Omental fat pad (tissue), 4 donors: ENCODE measurements at places on chromosomes 13 and 19.

- no peak for DNase-seq
These were observed 47.4 kb downstream of the NDFIP2 start for GRCh38 chr13:79528356-79528755.

- no peak for DNase-seq
These were observed 19.3 kb downstream of the COL4A2 start for GRCh38 chr13:110326263-110326904.

DNA sequence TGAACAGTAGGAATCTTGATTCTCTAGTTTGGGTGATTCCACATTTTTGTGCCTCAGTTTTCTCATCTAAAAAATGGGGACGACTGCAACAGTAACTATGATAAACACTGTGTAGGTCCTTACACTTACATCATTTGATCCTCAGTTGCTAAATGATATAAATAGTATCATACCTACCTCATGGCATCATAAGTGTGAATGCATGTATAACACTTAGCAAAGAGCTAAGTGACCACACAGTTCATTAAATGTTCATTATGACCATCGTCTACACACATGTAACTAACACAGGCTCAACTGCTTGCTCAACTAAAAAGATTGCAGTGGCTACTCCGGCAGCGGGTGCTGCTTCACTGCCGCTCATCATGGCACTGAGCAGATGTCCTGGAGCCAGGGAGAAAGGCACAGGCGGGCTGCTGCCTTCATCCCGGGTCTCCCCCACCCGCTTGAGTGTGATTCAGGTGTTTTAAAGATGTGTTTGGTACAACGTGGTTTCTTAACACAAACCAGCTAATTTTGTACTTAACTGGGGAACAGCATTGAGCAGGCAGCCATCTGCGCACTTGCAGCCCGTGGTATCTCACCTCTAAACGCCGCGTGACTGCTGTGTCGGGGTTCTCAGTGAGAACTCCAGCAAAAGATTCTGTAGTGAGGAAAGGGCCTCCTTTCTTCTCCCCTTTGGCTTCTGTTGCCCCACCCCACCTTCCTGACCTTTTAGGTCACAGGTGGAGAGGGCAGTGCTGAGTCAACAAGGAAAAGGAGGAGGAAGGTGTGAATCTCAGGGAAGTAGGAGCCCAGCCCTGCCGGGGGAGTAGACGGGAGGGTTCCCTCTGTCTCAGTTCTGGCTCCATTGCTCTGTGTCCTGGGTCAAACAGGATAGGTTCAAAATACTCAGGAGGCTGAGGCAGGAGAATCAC lies 11.7 kb upstream of the ACTN4 start:
- no peak for DNase-seq

- no peak for DNase-seq
These were observed 51.9 kb downstream of the DNM2 start for GRCh38 chr19:10769533-10770491.

DNA sequence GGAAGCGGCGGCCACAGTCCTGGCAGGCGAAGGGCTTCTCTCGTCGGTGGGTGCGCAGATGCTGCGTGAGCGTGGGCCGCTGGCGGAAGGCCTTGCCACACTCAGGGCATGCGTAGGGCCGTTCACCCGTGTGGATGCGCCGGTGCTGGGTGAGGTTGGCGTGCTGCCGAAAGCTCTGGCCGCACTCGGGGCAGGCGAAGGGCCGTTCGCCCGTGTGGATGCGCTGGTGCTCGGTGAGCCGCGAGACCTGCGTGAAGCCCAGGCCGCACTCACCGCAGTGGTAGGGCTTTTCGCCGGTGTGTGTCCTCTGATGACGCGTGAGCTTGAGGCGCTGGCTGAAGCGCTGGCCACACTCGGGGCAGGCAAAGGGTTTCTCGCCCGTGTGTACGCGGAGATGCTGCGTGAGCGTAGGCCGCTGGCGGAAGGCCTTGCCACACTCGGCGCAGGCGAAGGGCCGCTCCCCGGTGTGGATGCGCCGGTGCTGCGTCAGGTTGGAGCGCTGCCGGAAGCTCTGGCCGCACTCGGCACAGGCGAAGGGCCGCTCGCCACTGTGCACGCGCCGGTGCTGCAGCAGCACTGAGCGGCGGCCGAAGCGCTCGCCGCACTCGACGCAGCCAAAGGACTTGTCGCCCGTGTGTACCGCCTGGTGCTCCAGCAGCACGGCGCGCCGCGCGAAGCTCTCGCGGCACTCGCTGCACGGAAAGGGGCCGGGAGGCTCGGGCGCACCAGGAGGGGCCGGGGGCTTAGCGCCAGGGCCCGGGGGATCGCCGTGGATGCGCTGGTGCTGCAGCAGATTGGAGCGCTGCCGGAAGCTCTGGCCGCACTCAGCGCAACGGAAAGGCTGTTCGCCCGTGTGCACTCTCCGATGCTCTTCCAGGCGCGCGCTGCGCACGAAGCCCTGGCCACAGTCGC lies 4.0 kb upstream of the UBE2M start:
- no peak for DNase-seq

DNA sequence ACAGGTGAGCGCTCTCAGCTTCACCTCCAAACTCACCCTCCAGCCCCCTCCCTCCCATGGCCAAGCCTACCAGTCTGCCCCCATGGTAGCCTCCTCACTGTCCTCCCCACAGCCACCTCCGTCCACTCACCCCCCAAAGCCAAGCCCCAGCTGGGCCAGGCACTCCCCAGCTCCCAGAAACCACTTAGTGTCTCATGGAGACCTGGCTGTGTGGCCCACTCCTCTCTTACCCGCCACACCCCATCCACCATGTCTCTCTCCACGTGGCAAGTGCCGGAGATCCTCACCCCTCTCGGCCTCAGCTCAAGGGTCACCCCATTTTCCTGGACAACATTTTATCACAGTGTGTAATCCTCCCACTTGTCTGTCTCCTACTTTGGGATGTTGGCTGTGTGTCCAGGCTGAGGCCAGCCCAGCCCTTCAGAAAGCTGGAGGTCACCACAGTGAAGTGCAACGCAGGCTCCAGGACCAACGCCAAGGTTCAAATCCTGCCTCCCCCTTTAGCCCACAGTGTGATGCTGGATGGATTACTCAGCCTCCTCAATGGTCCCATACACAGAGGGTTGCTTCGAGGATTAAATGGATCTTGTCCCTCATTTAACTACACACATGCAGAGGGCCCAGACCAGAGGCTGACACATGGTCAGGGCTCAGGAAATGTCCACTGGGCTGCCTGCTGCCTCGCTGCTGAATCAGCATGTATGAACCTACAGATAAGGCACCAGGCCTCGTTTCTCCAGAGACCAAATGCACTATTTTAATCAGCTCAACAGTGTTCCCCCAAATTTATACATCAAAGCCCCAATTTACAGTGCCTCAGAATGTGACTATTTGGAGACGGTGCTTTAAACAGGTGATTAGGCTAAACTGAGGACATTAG lies 71.3 kb downstream of the CEBPG start:
- no peak for DNase-seq

DNA sequence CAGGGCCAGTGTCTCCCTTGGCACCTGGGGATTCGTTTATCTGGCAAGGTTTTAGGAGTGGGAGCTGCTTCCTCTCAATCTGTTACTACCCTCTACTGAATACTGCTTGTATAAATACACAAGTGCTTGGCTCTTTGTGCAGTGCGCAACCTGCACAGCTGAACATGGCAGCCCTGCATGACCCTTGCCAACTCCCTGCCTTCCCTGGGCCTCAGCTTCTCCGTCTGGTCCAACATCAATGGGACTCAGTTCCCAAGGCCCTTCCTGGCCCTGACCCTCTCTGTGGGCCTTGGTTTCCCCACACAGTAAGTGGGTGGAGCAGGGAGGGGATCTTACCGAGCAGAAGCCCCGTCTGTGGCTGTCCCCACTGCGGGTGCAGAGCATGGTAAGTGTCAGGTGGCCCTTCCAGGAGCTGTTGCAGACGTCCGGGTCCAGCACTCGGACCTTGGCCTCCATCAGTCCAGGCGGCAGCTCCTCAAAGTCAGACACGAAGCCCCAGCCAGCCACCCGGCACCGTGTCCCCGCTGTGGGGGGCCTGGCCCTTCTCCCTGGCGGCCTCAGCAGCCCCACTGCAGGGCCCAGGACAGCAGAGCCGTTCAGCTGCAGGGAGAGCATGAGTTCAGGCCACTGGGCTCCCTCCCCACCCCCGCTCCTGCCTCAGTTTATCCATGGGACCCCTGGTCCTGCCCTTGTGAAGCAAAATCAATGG lies 8.5 kb downstream of the PRSS57 start:
- no peak for DNase-seq

GRCh38 chr13:113178896-113179167 lies 20.4 kb downstream of the PROZ start:
- DNase-seq: no peak

GRCh38 chr13:30466841-30467252 lies 1.1 kb upstream of the HMGB1 start:
- no peak for DNase-seq

DNA sequence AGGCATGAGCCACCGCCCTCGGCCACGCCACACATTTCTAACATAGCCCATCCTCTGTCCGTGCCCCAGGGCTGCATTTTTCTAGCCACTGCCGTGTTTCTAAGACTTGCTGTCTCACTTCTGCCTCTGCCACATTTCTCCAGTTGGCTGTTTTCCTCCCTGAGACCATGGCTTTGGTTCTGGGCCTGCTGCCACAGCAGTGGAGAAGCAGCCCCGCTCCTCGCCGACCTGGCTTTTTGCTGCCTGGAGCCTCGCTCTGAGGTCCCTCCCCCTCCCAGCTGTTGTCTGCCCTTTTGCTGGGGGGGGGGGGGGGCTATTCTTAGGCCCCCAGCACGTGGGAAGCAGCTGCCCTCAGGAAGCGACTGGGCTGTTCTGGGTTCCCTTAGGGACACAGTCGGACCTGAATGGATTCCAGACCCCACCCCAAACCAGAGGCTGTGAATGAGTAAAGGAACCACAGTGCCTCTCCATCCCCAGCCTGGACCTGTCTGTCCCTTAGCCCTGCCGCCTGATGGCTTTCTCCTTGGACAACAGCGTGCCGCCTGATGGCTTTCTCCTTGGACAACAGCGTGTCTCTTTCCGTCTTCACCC lies 3.3 kb downstream of the GYS1 start:
- no peak for DNase-seq

DNA sequence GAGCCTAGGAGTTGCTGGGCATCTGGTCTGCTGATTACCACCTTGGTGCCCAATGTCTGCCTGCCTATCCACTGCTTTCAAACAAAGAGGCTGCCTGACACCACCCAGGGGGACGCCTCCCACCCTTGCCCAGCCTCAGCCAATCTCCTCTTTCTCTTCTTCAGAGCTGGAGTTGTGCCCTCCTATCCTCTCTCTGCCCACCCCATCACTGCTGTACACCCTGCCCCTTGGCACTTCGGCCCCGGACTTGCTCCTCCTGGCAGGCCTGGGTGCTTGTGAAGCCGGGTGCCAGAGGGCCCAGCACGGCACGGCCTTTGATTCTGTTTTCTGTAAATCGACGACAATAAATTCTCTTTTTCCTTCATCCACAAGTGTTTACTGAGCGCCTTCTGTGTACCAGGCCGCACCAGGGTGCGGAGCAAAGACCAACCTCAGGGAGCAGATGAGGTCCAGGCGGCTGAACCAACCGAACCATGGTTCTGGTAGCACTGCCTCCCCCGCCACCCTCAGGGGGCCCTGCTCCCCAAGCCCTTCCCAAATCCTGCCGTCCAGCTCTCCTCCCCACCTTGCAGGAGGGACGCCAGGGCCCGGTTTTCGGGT lies 5.0 kb downstream of the RNF225 start:
- DNase-seq: no peak

- no peak for DNase-seq
These were observed 843.0 kb downstream of the PCDH17 start for GRCh38 chr13:58474581-58474980.

GRCh38 chr13:30308548-30308947 lies 1.2 kb upstream of the KATNAL1 start:
- no peak for DNase-seq

- no peak for DNase-seq
These were observed 12.2 kb upstream of the SLC7A9 start for GRCh38 chr19:32881766-32882165.

DNA sequence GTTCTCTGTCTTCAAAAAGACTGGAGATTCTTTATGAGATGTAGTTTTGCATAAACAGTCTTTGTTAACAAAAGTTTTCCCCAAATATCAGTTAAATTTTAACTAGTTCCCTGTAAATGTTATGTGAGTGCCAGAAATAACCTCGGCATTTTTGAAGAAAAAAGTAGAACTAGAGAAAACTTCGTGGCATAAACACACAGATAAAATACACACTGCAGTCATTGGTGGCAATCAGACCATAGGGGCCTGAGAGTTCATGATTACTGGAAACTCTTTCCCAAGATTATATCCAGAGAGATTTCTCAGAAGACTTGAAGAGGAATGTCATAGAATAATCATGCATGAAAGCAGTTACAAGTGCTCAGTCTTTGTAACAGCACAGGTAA lies 190.0 kb downstream of the MZT1 start:
- no peak for DNase-seq

DNA sequence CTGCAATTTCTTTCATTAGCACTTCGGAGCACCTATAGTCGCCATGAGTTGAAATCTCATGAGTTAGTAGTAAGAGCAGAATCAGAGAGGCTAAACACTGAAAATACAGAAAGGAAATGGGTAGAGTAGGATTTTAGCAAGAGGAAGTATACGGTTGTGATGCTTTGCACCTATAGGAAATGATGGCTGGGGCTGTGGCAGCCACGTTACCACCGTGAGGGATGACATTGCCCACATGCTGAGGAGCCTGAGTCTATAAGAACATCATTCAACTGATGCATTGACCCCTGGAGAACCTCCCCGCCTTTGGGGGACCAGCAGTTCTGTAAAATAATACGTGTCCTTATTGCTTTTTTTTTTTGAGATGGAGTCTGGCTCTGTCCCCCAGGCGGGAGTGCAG lies 20.4 kb downstream of the FAM187B start:
- no peak for DNase-seq

- no peak for DNase-seq
These were observed 7.6 kb downstream of the EPS8L1 start for GRCh38 chr19:55083004-55083850.

- no peak for DNase-seq
These were observed 63.4 kb upstream of the TNFRSF19 start for GRCh38 chr13:23506807-23507291.

DNA sequence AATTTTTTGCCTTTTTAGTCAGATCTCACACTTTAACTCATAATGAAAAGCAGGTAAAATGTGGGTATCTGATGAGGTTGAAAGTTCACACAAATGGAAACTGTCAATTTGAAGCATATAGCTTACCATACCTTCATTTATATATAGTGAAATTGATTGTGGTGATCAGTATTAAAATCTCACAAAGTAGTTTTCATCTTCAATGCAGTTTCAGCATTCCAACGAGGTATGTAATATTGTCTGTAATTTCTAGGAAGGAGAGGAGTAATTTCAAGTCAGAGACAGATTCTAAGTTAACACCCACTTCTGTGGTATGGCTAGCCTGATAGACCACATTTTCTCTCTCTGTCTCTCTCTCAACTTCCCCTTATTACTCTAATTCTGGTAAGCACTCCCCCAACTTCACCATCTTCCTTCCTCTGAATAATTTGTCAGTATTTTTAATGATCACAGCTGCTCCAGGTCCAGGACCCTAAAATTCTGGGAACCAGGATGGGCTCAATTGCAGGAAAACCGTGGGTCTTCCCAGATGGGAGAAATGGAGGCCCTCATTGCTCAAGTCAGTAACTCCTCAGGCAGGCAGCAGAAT lies 455.7 kb downstream of the FGF9 start:
- no peak for DNase-seq
